Motor neuron (in vitro differentiated cells): ENCODE measurements at places on chromosomes 6 and 20.

DNA sequence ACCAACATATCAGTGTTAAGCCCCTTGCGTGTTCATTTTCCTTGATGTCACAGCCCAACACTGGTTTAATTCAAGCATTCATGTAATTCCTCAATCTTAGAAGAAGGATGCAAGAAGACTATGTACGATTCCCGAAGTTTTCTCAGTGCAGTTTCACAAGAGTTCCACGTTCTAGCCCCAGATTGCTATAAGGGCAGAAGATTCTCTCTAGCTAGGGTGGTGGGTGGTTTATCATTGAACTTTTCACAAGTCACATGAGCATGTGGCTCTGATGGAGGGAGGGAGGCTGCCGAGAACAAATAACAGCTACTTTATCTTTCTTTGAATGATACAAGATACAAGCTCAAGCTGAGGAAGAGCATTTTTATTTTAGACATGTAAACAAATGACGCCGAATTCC lies 71.9 kb upstream of the NHSL1 start:
- peak; percentile 10 for ATAC-seq

DNA sequence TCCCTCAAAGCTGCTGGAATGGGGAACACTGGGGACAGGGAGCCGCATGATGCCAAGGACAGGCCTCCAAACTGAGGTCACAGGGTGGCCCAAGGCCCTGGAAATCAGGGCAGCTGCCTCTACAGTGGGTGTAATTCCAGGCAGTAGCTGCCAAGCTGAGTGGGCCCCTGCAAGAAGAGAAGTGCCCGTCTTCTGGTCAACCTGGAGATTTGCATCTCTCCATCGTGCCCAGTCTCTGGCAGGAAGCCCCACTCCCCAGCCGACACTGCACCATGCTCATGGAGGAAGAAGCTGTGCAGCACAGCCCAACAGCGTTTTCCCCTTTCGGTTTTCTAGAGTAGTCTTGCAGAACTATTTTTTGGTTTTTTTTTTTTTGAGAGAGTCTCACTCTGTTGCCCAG lies 2.2 kb upstream of the FAM209A start:
- ATAC-seq, result no peak

DNA sequence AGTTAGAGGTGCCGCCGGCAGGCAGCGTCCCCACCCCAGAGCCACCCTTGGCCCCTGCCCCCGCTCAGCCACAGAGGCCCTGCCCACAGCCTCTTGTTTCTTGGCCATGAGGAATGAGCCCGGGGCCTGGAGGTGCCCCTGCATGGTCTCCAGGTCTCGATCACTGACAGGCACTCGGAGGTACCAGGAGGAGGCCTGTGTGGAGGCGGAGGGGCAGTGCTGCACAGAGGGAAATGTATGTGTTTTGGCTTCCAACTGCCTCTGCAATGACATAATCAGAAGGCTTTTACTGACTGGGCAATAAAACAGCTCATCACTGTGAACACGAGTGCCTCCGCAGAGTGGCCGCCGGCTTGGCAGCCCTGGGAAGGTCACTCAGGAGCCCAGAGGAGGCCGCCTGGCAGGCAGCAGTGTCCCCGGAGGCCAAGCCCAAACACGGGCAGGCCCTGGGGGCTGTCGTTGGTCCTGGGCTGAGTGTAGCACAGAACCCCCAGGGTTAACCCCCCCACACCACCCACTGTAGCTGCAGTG lies 61.1 kb upstream of the GATA5 start:
- peak; percentile 46 for ATAC-seq

DNA sequence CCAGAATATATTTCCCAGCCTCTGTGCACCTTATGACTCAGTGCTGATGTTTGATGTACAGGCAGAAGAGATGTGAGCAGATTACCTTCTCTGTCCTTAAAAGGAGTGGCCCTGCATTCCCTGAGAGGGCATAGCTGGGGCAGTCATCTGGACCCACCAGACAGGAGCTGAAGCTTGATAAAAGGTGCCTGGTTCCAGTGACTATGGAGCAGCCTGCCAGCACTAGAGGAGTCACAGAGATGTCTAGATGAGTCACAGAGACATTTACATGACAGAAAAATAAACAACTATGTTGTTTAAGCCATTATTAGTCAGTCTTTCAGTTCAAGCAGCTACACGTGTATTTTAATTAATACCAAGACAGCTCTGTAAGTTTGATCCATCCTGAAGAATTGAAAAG lies 237.1 kb upstream of the MOCS1 start:
- no peak for ATAC-seq

DNA sequence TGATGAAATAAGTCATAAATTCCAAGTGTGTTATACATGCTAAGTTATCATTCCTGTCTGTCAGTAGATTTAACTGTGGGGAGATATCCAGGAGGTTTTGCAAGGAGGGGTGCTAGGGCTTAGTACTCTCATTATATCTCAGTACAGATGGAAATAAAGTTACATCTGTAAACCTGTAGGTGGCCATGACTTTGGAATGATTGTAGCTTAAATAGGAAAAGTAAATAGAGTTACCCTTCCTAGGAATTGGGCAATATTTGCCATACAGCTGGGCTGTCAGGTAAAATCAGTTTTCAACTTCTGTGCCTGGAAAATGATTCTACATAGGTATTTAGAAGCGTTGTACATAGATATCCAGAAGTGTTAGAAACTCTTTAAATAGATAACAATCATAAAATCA lies 19.8 kb upstream of the TGM3 start:
- ATAC-seq, result no peak

GRCh38 chr6:49336514-49337131 lies 126.4 kb downstream of the MMUT start:
- no peak for ATAC-seq

DNA sequence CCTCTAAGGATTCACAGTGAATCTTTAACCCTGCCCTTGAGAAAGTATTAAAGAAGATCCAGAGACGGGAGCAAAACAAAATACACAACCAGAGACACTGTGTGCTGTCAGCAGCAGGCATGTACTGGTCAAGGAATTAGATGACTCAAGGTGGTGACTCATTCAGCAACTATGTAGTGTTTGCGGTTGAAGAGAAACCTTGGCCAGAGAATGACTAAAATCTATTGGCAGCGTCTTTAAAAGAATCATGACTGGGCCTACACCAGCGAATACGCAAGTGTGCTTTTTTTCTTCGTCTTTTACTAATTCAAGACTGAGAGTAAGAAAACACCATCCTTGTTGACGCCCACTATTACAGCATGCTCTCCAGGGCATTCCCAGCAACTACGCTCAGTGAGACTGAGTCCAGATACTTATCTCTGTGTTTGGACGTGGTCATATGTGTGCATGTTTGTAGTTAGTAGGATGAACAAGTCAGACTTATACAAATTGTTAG lies 72.4 kb upstream of the BACH2 start:
- ATAC-seq, result peak; percentile 97

GRCh38 chr20:60142587-60142986 lies 184.4 kb downstream of the CDH26 start:
- ATAC-seq, result no peak

DNA sequence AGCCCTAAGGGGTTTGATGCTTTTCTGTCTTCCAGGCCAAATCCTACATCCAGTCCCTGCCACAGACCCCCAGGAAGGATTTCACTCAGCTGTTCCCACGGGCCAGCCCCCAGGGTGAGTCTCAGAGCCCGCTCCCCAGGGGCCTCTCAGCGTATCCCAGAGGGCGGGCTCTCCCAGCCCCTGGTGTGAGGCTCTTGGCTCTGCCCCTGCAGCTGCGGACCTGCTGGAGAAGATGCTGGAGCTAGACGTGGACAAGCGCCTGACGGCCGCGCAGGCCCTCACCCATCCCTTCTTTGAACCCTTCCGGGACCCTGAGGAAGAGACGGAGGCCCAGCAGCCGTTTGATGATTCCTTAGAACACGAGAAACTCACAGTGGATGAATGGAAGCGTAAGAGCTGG lies 8.4 kb downstream of the MAPK13 start:
- no peak for ATAC-seq

DNA sequence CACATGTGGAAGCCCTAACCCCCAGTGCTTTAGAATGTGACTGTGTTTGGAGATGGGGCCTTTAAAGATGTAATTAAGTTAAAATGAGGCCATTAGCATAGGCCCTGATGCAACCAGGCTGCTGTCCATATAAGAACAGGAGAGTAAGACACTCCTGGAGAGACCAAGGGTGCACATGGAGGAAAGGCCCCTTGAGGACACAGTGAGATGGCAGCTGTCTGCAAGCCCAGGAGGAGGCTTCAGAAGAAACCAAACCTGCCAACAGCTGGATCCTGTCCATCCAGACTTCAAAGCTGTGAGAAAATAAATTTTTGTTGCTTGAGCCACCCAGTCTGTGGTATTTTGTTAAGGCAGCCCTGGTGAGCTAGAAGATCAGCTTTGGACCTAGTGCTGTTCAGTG lies 16.8 kb upstream of the SNRPB2 start:
- ATAC-seq, result no peak

DNA sequence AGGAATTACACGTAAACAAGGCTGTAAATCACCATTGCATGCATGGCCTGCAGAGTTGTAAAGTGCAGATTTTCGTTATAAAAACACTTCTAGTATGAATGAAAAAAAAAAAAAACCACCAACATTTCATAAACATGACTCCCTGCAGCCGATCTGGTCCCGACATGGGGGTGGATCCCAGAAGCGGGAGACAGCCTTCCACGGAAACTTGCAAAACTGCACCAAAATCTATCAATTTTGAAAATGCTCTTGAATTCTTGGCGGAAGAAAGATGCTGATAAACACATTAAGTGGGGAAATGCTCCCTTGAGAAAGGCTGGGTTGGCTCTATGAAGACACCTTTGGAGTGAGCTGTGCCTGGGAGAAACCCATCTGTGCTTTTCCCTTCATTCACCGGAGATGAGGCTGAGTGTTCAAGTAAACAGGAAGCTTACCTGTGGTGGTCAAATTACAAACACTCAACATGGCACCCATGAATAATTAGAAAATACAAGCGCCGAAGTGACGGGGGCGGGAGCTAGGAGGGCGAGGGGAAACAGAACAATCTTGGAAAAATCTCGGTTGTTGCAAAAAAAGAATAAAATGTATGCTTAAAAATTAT lies 845 bp upstream of the ANKRD60 start:
- ATAC-seq, result no peak

DNA sequence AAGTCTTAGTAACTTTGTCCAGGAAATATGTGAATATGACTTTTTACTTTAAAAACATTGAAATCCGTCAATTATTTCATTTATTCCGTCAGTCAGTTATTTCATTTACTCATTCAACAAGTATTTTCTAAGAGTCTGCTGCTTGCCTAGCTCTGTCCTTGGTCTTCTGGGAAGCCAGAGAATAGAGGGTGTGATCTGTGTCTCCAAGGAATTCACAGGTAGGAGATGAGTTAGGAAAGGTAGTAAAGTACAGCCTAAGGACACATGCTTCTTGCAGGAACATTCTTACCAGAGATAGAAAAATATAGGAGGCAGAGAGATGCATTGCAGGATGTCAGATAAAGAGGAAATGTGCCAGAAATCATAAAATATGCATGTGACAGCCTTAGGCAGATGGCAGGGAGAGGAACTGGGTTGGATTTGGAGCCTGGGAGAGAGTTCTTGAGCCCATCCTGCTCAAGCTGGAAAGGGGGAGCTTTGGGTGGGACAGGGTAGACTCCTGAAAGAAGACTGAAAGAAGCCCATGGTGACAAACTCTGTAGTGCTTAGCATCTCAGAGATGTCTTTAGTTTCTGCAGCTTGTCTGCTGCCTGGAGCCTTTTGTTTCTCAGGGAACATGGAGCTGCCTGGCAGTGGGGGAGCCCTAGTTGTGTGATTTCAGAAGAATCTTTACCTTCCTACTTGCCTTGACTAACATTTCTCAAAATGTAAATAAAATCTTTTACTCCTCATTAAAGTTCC lies 3.5 kb downstream of the SH3BGRL2 start:
- ATAC-seq, result no peak

- peak; percentile 56 for ATAC-seq
Observed at GRCh38 chr6:122996794-122997505, 915 bp downstream of the CLVS2 start.

- peak; percentile 37 for ATAC-seq
Observed at GRCh38 chr20:10674684-10675449, 1.1 kb upstream of the JAG1 start.

DNA sequence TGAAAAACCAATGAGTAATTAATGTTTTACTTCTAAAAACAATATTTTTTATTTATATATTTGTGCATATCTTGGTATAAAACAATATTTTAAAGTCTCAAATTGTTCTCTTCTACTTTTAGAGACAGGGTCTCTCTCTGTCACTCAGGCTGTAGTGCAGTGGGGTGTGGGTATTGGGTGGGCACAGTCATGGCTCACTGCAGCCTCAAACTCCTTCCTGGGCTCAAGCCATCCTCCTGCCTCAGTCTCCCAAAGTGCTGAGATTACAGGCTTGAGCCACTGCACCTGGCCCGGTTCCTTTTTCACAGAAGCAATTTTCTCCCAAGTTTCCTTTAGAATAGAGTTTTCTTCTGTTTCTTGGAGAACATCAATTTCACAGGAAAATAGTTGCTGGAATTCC lies 102.8 kb downstream of the TMEM242 start:
- no peak for ATAC-seq

GRCh38 chr6:166418691-166419143 lies 36.0 kb upstream of the MPC1 start:
- ATAC-seq, result no peak

GRCh38 chr6:33030245-33030644 lies 20.9 kb upstream of the HLA-DOA start:
- ATAC-seq, result no peak

DNA sequence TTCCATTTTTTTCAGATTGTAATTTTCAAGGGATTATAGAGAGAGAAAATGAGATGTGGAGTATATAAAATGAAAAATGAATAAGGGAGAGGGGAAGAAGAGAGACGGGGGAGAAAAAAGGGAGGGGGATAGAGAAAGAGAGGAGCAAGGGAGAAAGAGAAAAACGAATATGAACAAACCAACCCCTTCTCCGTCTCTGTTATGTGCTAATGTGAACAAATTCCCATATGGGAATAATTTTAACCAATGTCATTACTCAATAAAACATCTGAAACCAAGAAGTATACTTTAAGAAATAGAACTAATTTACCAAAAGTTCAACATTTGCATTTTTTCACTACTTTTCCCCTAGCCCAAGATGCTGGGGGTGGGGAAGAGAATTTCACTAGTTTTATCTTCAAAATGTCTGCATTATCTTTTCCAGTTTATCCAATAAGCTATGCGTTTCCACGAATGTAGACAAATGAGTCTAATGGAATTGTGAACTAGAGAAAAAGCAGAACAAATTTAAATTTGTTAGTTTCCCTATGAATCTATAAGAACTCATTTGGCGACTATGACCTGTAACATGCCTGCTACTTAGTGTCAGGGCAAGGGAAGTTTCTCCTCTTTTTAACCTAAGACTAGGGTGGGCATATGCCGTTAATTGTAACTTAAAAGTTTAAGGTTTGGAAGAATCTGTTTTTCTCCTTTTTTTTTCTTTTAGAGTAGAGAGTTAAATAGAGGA lies 286.3 kb downstream of the BTBD9 start:
- no peak for ATAC-seq

- no peak for ATAC-seq
Observed at GRCh38 chr20:60363698-60364097, 405.5 kb downstream of the CDH26 start.

DNA sequence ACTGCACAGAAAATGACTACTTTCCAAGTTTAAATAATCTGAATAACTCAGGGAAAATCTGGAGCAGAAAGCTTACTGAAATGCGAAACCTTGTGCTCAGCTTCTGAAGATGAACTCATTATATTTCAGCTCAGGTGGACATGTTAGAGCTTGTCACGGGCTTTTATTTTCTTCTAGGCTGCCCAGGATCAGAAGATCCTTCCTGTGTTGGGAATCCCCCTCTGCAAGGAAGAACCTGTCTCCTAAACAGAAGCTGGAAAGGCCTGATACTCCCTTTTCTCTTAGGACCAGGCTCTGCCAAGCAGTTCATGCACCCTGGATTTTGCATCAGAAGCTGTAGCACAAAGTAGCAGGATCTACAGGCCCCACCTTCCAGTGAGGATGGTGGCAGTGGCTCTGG lies 5.1 kb upstream of the SLC2A12 start:
- ATAC-seq, result no peak
